Stimulated activated CD8-positive, alpha-beta memory T cell treated with anti-CD3 and anti-CD28 coated beads, Interleukin-7, amount 100 ng/mL, for 24 hours (primary cell): ENCODE measurements at places on chromosomes 3 and 15.

GRCh38 chr3:187630404-187630803, 39.8 kb downstream of the SST start:
- no peak for DNase-seq

DNA sequence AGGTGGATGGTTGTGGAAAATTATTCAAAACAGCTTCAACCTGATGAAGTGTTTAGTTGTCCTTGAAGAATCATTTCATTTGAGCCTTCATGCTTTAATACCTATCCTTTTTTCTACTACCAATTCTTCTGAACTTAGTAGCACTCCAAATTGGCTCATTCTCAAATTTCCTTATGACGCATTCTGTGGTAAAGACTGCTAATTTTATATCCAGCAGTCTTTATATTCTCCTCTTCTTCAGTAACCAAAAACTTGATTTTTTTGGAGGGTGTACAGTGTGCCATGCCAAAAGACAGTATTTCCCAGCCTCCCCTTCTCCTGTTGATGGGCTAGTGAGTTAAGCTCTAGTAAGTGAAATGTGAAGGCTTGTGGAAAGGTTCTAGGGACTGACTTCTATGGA, 25.2 kb downstream of the CGNL1 start:
- DNase-seq, result no peak

- no peak for DNase-seq
Observed at GRCh38 chr3:12991481-12991837, 81.8 kb downstream of the IQSEC1 start.

GRCh38 chr15:43920815-43921214, 94.0 kb downstream of the WDR76 start:
- DNase-seq, result no peak

DNA sequence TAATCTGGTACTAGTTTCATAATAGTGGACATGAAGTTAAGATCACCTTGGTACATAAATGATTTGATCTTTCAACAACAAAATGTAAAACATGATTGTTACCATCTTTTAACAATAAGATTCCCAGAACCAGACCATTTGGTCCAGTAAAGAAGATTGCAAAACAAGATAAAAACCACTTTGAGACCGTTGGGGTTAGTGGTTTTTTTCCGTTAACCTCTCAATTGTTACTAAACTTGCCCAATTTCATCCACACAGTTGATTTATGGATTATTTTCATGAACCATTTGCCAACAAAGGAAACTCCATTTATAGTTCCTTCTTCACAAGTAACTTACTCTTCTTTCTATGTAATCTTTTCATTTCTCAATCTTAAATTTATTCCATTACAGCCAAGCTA, 53.8 kb downstream of the ATP8B4 start:
- DNase-seq, result no peak

DNA sequence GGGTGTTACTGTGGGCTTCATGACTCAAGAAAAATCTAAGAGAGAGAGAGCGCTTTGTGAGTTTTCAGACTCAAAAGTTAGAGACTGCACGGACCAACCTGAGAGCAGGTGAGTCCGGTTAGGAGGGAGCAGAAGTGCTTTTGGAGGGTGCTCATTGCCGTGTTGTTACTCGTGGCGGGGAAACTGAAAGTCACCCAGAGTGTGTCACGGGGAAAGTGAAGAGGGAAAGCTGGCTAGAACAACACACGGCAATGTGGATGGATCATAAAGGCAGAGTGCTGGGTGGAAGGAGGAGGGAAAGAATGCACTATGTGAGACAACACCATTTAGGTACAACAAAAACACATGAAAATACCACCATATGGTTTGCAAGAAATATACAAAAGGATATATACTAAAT, 112.3 kb downstream of the BDH1 start:
- no peak for DNase-seq

- DNase-seq, result no peak
Observed at GRCh38 chr3:125512135-125512920, 7.7 kb downstream of the SNX4 start.

DNA sequence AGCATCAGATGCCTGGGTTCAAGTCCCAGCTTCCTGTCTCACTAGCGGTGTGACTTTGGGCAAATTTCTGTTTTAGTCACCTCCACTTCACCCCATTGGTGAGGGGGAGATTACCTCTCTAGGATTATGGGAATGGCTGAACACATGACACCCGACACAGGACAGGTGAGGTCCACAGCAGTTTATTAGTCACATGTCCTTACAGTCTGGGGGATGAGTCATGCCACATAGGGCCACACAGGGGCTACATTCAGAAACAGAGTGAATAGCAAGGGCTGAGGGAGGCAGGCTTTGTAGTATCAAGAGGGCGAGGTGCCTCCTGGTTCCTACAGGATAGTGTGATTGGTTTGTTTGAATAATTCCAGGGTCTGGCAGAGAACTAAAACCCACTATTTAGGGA, 15.2 kb upstream of the ITGA11 start:
- no peak for DNase-seq

DNA sequence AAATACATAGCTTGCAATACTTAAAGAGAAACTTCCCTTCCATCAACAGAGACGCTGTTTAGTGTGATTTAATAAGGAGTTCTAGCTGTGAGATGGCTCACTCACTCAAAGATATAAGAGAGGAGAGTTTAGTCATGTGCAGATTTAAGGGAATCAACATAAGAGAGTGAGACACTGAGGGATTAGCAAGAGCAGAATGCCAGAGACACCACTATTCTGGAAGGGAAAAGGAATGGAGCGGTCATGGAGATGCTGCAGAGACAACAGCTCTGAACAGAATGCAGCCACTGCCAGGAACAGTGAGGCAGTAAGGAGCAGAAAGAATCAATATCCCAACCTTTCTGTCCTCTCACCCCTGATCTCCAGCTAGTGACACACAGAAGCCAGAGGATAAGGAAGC, 248.8 kb downstream of the MBNL1 start:
- no peak for DNase-seq

DNA sequence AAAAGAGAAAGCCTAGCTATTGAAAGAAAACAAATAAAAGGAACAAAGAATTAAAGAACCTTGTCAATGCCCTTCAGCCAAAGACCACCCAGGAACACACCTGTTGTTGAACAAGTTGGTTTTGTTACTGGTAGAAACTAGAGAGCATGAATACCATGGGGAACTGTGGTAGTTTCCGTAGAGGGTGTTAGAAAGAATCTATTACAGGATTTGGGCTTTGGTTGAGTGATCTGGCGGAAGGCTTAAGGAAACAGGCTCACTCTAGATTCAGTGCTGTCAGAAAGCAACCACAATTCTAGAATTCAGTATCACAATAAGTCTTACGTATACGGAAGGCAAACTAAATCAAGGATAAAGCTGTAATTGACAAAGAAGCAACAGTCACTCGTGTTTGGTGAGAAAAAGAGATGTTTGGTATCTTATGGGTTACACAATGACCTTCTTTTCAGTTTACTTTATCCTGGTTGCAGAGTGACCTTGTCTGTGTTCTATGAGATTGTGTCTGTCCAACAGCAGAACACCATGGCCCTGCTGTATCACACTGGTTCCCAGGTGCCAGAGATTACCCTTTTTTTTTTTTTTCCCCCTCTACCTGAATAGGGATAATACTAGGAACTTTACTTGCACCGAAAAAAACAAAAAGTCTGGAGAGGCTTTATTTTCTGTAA, 265.9 kb downstream of the SHQ1 start:
- no peak for DNase-seq

DNA sequence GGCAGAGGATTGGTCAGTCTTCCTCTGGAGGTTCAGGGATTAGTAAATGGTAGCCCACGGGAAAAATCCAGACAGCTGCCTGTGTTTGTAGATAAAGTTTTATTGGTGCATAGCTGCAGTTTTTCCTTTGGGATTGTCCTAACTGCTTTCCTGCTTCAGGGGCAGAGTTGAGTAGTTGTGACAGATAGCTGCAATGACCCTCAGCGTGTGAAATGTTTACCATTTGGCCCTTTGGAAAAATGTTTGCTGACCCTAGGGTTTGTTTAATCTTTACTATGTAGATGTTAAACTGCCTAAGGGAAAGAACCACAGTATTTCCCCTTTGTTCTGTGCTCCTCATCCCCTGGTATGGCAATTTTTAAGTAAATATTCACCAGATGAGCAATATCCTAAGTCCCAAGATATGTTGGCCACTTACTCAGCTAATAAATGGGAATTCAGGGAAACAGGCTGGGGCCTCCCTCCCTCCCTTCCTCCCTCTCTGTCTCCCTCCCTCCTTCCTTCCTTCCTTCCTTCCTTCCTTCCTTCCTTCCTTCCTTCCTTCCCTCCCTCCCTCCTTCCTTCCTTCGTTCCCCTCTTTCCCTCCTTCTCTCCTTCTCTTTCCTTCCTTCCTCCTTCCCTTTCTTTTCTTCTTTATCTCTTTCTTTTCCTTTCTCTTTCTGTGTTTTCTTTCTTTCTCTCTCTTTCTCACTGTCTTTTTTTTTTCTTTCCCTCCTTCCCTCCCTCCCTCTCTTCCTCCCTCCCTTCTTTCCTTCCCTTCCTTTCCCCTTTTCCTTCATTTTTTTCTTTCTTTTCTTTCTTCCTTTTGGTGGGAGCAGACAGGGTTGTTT, 234.6 kb upstream of the BHLHE40 start:
- DNase-seq, result no peak

GRCh38 chr15:80464951-80465625, 60.9 kb downstream of the ARNT2 start:
- DNase-seq, result no peak

- DNase-seq, result no peak
Observed at GRCh38 chr15:66786708-66787488, 84.9 kb downstream of the SMAD6 start.

- DNase-seq, result no peak
Observed at GRCh38 chr15:83556754-83557153, 97.2 kb upstream of the ADAMTSL3 start.
